ENCODE measurements at places on chromosomes 11 and 22.

DNA sequence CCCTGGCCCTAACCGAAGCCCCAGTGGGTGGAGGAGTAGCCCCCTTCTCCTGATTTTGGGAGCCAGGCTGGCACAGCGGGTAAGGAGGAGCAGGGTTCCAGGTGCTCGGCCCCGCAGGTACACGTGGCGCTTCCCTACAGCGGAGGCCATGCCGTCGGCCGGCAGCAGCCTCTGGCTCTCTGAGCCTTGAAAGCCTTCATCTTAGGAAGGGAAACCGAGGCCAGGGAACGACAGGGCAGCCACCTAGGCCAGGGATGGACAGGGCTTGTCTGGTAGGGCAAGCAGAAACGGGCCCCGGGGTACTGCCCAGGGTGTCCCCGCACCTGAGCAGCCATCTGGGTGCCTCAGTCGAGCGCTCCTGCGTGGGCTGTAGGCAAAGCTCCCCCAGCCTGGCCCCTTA lies 28.7 kb downstream of the MOB2 start:
- no peak for DNase-seq

- DNase-seq, result no peak
These were observed 45.6 kb upstream of the CLTCL1 start for GRCh38 chr22:19337137-19337536.

GRCh38 chr11:23455321-23455891 lies 595.1 kb upstream of the CCDC179 start:
- DNase-seq, result no peak

- DNase-seq, result no peak
These were observed 58.3 kb downstream of the CCDC83 start for GRCh38 chr11:85913513-85913912.

DNA sequence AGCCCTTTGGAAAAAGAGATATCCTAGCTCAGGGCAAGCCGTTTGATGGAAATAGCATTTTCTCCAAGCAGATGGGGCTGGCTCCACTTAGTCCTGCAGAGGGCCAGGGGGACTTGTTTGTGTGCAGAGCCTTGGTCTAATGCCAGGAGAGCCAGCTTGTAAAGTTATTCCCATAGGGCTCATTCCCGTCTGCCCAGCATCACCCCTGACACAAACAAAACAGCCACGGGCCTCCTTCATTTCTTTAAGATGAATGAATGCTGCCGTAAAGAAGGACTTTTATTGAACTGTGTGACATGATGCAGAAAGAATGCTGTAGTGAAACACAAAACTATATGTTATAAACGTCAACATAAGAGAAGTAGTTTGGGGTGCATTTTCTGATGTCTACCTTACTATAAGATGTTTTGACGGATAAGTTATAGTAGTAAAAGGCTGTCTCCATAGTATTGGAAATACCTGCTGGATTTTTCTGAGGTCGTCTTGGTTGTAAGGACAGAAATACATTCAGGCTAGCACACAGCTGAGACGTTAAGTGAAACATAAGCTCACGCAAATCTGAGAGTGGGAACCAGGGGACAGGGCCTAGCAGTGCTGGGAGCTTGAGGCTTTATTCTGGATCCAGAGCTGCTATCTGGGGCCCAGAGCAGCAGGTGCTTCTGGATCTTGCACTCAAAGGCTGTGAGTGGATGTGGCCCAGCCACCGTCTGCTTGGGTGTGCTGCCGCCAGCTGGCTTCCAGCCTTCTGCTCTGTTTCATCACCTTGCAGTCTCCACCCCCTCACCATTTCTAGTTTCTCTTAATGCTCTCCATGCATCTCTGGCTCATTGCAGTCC lies 53.3 kb downstream of the NCAM1 start:
- DNase-seq, result no peak

- DNase-seq, result no peak
These were observed 598.6 kb downstream of the BUD13 start for GRCh38 chr11:116173941-116174911.

- DNase-seq, result no peak
These were observed 50.4 kb downstream of the GDPD4 start for GRCh38 chr11:77250881-77251640.

- DNase-seq, result peak; percentile 43
These were observed at the start of gene PHLDB1 for GRCh38 chr11:118607401-118608359. TSS of gene PHLDB1 (plus strand) at chr11:118607615. CDS start at chr11:118613837, 6,222 bp downstream.

GRCh38 chr11:128497061-128497775 lies 90.1 kb downstream of the ETS1 start:
- no peak for DNase-seq

DNA sequence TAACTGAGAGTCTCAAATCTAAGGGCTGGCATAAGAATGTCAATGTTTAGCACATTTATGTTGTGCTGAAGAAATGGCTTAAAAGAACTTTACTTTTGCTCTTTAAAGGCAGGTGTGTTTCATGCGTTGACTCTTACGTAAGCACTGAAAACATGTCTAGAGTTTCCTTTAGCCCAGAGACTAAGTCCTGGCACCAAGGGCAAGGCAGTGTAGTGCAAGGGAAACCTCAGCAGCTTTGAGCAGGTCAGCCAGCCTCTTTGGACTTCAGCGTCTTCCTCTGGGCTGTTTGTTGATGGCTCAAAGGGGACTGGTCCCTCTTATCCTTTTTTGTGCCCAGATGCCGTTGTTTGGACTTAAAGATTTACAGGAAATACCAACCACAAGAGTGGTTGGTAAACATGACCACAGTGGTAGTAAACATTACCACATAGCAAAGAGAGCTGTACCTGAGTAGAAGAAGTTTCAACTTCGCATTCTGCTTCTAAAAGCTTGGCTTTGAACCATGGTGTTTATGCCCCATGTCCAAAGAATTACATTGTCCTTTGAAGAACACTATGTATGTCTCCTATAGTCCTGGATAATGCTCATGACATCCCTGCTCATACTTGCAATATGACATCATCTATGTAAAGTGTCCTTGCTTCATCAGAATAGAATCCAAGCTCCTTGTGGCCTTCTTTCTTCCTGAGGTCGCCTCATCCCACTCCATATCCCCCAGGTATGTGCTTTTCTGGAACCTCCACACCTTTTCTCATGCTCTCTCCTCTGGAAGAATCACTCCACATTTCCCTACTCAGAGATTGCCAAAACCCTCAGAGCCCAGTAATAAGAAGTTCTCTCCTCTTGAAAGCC lies 23.5 kb downstream of the TENM4 start:
- DNase-seq, result no peak

GRCh38 chr11:15095736-15096228 lies 18.9 kb upstream of the INSC start:
- no peak for DNase-seq

GRCh38 chr11:83306200-83307080 lies 20.3 kb upstream of the CCDC90B start:
- no peak for DNase-seq

- no peak for DNase-seq
These were observed 4.3 kb downstream of the INPPL1 start for GRCh38 chr11:72228844-72229231.

DNA sequence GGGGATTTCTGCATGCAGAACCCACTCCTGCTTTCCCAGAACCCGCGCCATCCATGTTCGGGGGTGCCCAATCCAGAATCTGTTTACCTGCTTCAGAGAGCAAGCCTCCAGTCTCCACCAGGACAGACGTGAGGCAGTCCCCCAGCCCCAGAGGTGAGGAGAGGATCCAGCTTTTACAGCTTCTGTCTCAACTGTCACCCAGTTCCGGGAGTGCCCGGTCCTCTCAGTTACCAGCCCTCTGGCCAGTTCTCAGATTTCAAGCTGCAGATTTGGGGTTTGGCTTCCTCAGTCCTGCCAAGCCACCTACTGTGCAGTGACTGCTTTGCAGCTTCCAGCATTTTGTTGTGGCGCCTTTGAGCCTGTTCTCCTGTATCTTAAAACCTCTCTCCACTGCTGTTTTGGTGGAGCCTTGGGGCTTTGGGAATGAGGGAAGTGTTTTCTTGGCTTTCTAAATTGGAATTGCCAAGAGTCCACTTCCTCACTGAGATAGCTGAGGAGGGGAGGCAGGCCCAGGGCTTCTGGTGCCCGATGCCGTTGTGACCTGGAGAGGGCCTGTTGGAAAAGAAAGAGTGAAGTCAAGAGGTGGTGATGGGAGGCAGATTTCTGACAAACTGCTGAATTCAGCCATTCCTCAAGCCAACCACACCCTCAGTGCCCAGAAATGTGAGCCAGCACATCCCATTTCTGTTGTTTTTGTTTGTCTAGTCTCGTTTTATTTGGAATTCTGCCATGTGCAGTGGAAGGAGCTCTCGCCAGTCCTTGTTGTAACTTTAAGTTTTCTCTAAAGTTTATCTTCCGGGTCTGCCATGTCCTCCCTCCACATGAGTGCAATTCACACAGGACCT lies 513.4 kb downstream of the TBC1D22A start:
- no peak for DNase-seq

- no peak for DNase-seq
These were observed 59.3 kb upstream of the NUP160 start for GRCh38 chr11:47907499-47907898.

DNA sequence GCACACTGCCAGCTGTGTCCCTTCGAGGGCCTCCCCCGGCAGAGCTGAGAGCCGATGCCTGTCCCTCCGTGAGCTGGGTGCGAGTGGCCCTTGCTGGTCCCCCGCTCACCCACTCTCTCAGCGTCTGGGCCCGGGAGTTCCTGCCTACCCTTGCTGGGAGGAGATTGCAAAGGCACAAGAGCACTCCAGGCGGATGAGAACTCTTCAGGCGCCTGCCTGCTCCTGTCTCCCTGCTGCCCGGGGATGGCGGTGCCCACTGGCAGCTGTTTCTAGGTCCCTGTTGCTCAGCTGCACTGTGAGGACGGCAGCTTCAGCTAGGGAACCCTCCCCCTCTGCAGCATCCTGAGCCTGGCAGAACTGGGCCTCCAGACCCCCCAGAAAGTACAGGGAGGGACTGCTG lies 61.1 kb downstream of the FLRT1 start:
- no peak for DNase-seq

GRCh38 chr11:115920841-115921480 lies 416.7 kb upstream of the CADM1 start:
- no peak for DNase-seq

GRCh38 chr11:110828086-110828485 lies 115.8 kb upstream of the ARHGAP20 start:
- DNase-seq, result no peak

DNA sequence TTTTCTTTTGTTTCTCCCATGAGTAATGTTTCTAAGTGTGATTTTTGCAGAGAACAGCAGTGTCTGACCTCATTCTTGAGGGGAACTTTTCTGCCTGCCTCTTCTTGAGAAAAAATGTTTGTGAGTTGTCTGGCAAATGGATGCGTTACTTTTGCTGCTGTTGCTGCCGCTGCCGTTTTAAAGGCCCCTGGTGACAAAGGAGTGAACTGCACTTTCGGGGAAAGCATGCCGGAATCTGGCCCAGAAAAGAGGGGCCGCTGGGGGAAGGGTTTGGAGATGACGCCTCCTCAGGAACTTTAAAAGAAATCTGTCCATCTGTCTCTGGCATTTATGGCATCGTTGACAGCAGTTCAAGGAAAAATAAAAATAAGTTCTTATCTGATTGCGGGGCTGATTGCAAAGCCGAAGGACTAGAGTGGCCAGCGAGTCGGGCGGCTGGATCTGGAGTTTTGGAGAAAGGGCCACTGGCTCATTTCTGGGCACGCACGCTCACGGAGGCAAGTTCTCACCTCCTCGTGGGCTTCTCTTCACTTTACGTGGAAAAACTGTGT lies 16.5 kb downstream of the ZBTB16 start:
- DNase-seq, result peak; percentile 63
